Kidney epithelial cell (primary cell): ENCODE measurements at places on chromosomes 2 and 18. TPM values are rescaled to one million over a fixed set of nuclear protein-coding genes. Genes with fewer than 3 reads are reported as not detected.

DNA sequence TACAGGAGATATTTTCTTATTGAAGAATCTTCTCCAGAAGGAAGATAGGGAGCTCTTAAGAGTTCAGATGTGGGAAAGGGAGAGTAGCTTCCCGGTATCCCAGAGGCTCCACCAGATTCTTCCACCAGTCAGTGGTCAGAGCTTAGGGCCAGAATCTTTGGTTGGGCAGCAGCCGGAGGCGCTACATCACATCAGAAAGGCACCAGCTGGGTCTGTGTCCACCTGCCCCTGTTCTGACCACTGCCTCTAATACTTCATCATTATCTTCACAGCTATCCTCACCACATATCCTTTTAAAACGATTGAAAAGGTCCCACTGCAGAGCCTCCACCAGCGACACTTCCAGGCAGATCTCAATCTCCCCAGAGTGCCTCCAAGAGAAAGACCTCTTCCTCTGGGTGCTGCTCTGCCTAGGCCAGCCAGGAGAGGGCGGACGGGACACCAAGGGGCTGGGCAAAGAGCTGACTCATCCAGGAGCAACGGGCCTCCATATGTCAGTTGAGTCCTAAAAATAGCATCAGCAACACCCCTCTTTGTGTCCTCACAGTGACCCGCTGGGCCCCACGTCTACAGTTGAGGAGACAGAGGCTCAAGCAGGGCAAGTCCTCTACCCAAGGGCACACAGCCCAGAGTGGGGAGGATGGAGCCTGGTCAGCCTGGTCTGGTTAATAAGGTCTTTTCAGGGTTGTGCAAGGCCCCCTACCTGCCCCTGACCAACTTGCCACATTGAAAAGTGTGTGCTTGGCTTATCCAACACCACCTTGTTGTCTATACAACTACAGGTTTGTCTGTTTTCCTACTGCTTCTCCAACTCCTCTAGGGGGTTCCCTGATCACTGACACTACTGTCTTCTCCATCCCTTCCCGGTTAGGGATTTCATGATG lies 81.2 kb downstream of the ADD2 start:
- no peak for DNase-seq

GRCh38 chr18:74388227-74388626 lies 68.9 kb downstream of the DIPK1C start:
- DNase-seq = no peak

- DNase-seq = no peak
Measured at GRCh38 chr2:147863835-147864234, 19.0 kb downstream of the ACVR2A start.

Gene ACVR1C
- total RNA-seq = 0.07 and 0.13 TPM in 2 replicates

DNA sequence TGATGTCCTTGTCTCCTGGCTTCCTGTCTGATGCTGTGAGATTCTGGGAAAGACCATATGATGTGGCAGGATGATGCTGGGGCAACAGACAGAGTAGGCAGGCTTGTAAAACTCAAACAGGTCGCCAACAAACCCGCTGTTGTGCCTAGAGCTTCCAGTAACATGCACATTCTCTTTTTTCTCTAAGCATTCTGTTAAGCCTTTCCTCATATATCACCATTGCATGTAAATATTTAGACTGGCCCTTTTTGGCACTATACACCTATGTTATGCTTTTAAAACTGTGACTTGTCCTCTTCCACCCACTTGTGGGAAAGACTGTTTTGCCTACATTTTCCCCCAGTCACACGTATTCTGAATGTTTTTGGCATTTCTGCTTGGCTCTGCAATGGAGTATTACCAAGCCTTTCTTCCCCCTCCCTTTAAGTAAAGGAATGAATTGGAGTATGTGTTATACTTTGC lies 250.4 kb upstream of the TANK start:
- no peak for DNase-seq

- DNase-seq = no peak
Measured at GRCh38 chr18:48514786-48515185, 24.0 kb upstream of the CTIF start.

DNA sequence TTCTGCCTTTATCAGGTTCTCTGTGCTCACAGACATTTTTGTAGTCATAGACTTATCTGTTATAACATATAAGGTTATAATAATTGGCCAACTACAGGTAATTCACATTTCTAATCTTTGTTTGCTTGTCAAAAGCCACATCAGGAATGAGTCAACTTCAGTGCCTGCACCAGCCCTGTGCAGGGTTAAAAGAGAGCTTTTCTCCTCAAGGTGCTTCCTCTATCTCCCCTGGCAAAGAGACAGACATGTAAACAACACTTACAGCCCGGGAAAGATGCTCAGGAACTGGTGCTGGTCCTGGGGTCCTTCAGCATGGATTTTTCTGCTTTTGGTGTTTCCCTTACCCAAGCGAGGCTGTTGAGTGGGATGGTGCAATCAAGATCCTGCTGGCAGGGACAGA lies 7.7 kb upstream of the EHD3 start:
- DNase-seq = no peak

Gene UNC80
- total RNA-seq = not detected in 2 replicates

DNA sequence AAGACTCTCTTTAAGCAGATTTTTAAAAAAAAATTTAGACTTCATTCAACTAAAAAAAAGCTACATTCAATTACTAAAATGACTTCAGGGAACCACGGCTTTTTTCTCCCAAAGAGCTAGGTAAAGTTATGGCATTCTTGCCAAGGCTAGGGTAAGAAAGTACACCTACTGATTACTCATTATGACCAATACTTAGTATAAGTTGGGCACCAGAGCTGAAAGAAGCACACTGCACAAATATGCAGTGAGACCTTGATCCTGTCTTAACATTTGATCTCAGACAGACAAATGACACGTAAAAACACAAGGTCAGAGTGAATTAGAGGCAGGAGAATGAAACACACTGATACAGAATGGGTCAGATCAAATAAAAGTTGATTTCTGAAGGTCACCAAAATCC lies 88.7 kb downstream of the THADA start:
- no peak for DNase-seq

- no peak for DNase-seq
Measured at GRCh38 chr18:51639541-51639940, 442.1 kb upstream of the MEX3C start.

DNA sequence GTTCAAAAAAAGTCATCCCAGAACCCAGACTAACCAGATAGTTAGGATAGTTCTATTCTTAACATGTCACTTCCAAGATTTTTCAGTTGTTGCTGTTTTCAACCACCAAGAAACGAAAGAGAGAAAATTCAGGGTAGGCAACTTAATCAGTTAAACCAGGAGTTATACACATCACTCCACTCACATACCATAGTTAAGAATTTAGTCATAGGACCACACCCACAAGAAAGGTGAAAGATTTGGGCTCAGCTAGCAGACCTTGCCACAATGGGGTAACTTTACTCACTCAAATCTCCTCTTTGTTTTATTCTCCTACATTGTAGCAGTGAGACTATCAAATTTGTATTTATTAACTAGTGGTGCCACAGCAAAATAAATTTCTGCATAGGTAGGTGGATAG lies 473.6 kb downstream of the NUP35 start:
- no peak for DNase-seq

- no peak for DNase-seq
Measured at GRCh38 chr2:186437719-186438118, 48.3 kb upstream of the ZC3H15 start.

GRCh38 chr2:86301711-86302202 lies 35.7 kb downstream of the REEP1 start:
- no peak for DNase-seq

DNA sequence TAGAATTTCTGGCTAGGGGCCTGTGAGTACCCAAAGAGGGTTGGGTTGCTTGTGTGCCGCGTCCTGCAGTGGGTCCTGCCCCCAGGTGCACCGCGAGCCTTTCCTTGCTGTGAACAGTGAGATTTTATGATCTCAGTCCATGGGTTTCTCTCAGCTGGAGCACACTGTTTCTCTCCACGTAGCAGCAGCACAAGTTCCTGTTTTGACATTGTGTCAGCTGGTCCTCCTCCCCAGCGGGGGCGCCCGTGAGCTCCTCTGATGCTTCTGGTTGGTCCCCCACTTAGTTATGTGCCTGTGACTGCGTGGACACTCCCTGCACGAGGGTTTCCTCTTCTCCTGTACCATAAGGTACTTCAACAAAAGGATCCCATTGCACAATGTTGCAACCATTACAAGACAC lies 29.8 kb downstream of the TSHZ1 start:
- no peak for DNase-seq

GRCh38 chr2:120539937-120540718 lies 194.2 kb downstream of the INHBB start:
- peak; percentile 67 for DNase-seq

- no peak for DNase-seq
Measured at GRCh38 chr2:175955136-175955535, 46.9 kb downstream of the LNPK start.

GRCh38 chr18:42792731-42793130 lies 322.8 kb downstream of the RIT2 start:
- DNase-seq = no peak

DNA sequence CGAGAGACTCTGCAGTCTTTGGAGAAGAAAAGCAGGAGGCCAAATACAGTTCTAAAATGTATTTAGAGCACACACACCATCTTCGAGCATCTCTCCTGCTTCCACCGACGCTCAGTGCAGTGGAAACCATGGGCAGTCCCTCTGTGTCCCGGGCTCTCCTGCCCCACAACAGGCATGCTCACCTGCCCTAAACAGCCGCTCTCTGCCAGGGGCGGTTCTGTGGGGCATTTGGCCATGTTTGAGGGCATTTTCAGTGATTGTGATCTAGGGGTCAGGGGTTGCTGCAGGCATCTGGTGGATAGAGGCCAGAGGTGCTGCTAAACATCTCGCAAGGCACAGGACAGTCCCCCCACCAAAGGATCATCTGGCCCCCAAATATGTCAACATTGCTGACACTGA lies 55.8 kb downstream of the EMX1 start:
- no peak for DNase-seq

DNA sequence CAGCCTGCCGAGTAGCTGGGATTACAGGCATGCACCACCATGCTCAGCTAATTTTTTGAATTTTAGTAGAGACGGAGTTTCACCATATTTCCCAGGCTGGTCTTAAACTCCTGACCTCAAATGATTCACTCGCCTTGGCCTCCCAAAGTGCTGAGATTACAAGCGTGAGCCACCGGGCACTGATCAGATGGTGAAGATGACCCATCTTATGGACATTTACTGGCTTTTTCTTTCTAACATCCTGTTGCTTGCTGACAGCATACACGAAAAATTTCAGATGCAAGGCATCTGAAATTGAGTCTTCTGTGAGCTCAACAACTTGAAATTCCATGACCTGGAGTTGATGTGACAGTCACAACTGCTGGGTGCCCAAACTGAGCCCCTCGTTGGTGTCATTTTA lies 859.5 kb upstream of the CNTNAP5 start:
- no peak for DNase-seq

Gene ADI1
- total RNA-seq = 24.2 and 25.6 TPM in 2 replicates

- DNase-seq = no peak
Measured at GRCh38 chr2:20650393-20650876, 463 bp downstream of the HS1BP3 start.

DNA sequence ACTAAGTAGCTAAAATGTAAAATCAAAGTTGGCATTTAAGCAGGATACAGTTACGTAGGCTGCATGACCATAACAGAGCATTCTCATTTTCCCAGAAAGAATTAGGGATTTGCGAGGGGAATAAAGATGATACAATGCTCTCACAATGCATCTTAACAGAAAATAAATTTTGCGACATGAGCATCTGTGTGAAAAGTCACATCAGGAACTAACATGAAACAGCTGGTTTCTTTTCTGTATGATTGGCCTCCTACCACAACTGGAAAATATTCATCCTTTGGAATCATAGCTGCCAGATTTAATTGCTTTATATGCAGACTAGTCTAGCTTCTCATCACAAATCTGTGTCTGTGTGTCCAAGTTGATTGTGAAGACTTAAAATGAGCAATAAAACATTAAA lies 66.0 kb downstream of the KCTD18 start:
- DNase-seq = no peak

DNA sequence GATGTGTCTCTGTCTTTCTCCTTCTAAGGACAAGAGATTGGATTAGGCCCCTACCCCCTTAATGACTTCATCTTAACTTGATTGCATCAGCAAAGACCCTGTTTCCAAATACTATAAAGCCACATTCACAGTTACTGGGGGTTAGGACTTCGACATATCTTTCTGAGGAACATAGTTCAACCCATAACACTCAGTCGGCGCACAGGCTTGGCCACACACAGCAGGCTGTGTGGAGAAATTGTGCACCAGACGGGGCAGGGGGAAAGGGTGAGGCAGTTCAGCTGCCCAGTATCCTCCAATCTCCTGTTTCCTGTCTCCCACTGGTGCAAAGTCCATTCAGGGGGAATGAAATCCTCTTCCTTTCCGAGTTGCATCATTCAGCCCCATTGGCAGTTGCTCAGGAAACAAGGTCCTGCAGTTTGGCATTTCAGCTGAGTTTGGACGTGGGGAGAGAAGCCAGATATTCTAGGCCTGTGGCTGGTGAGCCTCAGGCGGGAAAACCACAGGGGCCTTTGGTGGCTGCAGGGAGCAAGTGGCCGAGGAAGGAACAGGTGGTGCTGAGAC lies 9.4 kb upstream of the RAPGEF4 start:
- DNase-seq = no peak

GRCh38 chr2:27219091-27219490 lies 1.9 kb downstream of the CAD start:
- DNase-seq = no peak

DNA sequence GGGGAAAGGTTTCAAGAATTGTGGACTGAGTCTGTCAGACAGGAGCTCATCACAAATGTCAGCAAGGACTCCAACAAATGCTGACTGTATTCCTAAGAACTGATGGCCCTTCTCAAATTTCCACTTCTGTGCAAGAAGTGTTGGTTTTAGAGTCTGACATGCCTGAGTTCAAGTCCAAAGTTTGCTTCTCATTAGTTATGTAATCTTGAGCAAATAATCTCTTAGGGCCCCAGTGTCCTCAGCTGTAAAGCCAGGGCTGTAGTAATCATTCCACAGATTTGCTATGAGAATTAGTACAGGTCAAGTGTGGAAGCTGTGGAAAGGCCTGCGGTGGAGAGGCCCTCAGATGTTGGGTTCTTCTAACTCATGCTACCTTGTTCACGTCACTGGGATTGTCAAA lies 23.9 kb downstream of the MEP1B start:
- DNase-seq = no peak
